Central memory CD8-positive, alpha-beta T cell (primary cell): ENCODE measurements at places on chromosomes 2 and 18.

DNA sequence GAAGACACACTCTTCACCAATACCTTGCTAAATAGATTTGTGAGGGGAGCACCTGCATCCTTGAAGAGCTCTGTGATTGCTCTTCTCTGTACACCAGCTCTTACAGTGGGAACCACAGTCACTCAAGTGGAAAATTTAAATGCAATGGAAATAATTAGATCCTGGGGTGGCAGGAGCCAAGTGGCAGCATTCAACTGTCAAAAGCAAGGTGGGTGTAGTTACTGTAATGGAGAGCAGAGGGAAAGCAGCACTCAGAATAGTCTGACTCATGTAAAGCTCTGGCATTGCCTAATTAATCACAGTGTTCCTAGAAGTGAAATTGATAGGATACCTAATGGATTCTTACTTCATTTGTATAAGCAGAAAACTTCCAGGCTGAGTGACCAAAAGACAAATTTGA lies 245.8 kb downstream of the KCNE4 start:
- no peak for DNase-seq

DNA sequence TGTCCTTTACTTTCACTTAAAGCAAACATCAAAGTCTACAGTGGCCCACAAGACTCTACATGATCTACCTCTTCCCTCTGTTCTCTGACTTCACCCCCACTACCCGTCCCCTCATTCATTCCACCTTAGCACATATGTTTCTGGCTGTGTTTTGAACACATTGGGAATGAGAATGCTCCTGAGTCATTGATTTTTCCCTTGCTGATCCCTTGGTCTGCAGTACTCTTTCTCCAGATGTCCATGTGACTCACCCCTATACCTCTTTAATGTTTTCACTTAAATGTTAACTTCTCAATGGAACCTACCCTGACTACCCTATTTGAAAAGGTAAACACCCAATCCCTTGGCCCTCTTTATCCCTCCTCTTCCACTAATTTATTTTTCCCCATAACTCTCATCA lies 30.7 kb upstream of the FRZB start:
- no peak for DNase-seq

DNA sequence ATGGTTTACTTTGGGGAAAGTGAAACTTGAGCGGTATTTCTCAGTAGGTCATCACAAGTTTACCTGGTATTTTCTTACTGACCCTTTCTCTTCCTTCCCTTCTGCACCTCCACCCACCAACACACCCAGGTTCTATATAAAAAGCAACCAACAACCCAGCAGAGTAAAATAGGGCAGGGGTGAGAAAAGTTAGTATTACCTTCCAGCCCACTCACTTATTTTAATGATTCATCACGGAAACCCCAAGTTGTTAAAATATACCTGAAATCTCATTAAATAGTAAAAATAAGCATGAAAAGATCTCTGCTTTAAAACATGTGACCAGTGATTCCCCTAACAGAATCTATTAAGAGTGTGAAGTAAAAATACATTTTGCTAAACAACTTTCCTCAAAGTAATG lies 306.1 kb downstream of the ZEB2 start:
- no peak for DNase-seq

DNA sequence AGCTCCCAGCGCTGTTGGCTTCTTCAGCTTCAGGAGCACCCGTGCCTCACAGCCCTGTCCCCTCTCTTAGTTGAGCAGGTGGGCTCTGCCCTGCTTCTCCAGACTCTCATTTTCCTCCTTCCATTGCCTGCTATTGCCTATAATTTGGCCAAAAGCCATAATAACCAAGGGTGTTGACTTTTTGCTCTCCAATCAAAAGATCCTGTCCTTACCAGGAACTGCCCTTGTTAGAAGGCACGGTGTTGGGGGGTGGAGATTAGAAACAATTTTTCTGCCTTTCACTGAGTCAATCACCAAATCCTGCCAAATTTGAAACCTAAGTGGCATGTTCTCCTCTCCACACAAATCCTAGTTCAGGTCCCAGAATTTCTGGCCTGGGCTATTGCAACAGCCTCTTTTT lies 16.7 kb upstream of the PDIA6 start:
- no peak for DNase-seq

GRCh38 chr2:159292157-159292556 lies 5.7 kb upstream of the WDSUB1 start:
- DNase-seq = no peak

GRCh38 chr2:241049739-241050623 lies 51.6 kb downstream of the SNED1 start:
- no peak for DNase-seq

- no peak for DNase-seq
Measured at GRCh38 chr2:85997017-85997970, 108.4 kb downstream of the POLR1A start.

DNA sequence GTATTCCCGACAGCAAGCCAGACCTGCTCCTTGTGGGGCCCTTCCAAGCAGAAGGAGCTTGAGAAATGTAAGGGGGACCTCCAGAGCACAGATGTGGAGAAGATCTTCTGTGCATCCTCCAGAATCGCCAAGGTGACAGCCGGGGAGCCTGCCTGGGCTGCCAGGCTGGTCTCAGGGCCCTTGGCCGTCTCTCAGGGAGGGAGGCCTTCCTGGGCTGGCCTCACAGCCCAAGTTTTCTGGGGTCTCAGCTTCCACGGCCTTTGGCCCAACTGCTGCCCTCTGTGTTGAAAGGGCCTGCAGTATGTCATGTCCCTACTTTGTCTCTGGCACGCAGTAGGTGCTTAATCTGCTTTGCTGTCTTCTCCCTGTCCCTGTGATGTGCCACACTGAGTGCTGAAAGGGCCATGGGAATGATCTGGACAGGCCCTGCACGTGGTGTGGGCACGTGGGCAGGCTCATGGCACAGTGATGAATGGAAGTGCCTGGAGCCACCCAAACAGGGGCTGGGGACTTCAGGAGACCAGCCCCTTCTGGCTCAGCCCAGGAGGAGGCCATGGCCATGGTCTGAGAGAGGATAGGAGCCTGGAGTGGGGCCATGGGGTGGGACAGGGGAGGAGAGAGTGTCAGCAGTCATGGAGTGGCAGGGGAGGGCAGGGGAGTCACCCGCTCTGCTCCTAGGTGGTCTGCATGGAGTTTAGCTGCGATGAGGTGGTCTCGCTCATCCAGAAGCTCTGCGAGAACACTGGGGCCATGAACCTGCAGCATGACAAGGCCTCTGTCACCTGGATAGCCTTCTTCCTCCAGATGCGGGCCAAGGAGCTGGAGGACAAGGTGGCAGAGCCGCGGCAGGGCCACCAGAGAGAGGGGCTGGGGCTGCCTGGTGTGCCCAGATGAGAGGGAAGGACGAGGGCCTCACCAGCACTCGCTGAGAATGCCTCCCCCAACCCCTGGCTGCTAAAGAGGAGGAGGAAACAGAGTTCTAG lies 35.4 kb downstream of the HJURP start:
- DNase-seq = no peak
